ENCODE measurements at places on chromosomes 1 and 21.

DNA sequence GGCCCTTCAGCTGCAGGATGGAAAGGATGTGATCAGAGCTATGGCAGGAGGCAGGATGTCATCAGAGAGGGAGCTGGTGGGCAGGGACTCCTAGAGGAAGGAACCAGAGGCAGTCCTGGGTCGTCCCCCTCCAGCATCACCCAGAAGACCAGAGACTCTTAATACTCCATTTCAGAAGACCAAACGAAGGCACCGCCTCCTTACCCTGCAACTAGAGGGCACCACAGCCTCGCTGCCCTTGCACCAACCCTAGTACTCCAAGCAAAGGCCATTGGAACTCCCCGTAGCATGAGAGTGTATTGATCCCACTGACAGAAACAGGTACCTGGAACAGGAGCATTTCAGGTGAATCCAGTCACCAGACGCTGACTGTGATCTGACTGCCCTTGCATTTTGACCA lies 598.1 kb downstream of the NPHP4 start:
- DNase-seq = peak; percentile 43

DNA sequence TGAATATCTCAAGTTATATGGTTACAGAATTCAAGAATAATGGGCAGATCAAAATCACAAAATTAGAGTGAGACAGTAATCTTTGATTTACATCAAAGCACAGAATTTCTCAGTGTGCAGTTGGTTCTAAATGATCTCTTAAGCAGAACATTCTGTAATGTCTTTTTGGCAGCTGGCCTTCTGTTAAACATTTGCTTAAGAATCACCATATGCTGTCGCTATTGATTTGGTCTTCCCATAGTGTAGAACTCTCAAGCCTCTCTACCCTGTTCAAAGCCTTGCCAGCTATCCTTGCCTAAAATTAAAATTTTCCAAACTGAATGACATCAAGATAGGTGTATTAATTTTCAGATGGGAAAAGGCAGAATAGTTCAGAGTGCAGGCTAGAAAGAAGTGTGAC lies 38.9 kb upstream of the ERO1B start:
- DNase-seq = no peak

DNA sequence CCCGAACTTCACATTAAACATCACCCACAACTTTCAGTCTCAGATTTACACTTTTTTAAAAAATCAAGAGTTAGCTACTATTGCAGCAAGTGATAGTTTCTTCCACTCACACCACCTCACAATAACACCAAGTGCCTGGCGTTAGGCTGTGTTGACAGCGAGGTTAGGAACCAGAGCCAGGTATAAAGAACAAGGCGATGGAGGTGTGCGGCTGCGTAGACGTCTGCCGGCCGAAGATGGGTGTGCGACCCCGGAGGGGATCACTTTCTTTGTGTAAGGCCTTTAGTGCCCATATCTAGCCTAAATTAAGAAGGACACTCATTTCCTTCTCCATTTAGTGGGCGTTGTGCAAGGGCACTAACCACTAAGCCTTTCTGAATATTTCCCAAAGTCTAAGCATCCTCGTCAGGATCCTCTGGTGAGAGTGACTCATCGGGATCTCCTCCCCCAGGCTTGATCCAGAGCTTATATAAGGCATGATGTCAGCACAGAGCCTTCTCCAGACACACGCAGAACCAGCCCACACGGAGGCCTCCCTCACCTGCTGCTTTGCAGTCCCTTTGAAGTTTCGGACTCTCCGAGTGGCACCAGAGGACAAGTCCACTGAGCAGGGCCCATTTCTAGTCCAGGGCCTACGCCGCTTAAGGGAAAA lies 11.8 kb downstream of the NHLH2 start:
- DNase-seq = no peak

DNA sequence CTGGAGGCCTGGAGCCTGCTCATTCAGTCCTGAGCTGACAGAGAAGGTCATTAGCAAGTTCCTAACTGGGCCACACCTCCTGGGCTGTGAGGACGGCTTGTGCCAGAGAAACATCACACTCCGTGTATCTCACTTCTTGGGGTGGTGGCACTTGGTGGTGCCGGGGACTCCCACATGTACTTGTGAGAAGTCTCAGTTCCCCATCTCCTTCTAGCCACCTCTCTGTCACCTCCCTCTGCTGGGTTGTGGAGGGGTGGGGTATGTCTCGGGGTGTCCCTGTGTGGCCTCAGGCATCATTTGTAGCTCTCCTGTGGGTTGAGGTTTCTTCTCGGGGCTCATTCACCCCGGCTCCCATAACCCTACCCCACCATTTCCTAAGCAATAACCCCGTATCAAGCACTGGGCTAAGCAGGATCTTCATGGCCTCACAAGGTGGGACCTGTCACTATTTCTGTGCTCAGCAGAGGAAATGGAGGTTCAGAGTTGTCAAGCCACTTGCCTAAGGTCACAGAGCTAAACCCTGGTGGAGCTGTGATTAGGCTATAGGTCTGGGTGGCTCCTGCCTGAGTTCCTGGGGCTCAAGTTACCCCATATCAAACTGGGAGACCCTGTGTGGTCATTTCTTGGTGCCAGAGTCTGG lies 62.5 kb downstream of the UBIAD1 start:
- DNase-seq = no peak

DNA sequence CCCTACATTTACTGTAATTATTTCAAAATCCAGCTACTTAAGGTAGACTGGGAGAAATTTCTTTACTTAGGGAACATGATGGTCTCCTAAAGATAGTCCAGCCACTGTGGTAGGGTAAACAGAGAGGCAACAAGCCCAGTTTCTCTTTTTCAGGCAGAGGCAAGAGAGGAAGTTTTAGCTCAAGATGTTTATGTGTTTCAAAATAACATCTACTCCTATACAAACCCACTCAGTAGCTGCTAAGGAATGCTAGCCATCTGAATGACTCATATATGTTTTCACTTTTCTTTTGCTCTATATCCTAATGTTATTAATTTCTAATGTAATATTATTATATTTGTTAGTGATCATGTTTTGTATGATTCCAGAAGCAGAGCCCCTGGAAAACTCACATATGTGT lies 856.6 kb downstream of the PLA2G4A start:
- DNase-seq = no peak

- DNase-seq = no peak
These were observed 36.6 kb upstream of the TMEM51 start for GRCh38 chr1:15116966-15117365.

- DNase-seq = no peak
These were observed 183.3 kb downstream of the IGSF21 start for GRCh38 chr1:18290740-18291412.

DNA sequence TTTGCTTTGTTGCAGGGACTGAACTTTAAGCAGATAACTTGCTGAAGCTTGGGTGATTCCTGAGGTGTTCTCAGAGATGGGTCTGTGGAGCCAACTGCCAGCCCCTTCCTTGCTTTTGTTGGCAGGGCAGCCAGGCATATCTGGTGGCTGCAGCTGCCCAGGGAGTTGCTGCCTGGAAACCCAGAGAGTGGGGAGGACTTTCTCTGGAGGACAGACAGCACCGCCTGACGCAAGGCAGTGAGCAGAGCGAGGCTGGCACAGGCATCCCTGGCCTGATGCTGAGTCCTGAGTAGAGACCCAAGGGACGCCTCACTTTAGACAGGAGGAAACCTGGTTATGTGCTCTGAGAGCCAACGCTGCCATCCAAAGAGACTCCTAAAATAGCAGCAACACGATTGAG lies 9.8 kb upstream of the OLFML2B start:
- no peak for DNase-seq

DNA sequence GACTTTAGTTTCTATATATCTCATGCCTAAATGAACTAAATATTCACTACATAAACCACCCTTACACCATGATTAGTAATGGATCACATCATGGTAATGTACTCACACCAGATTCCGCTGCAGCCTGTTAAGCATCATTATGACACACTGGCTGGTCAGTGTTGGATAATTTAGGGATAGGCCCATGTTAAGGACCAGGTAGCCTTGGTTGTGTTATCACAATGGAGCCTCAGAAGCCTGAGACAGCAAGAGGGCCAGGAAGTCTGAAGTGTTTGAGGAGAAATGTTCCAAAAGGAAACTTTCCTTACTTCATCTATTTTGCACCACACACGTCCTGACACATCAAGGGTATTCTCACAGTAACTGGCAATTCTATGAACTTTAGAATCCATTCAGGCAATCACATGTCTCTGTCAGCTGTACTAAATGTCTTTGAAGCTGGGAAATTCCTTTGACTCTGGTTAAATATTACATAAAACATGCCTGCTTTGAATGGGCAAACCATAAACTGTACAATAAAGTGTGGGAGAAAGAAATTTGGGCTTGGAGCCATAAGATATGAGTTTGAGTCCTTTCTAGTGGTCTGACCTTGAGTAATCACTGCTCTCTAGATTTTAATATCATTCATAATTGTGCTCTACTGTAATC lies 105.3 kb upstream of the DPT start:
- DNase-seq = no peak

DNA sequence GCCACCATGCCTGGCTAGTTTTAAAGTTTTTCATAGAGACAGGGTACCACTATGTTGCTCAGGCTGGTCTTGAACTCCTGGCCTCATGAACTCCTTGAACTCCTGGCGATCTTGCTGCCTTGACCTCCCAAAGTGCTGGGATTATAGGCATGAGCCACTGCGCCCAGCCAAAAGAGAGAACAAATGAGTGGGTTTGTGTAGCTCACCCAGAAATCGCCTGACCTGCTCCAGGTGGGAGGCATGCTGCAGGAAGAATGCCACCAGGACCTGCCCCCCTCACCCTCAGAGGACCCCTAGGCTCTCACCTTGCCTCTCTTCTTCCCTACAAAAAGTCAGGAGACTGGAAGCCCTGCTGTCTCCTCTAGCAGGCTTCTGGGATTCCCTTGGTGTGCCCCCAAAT lies 88.8 kb downstream of the SYT2 start:
- peak; percentile 62 for DNase-seq

DNA sequence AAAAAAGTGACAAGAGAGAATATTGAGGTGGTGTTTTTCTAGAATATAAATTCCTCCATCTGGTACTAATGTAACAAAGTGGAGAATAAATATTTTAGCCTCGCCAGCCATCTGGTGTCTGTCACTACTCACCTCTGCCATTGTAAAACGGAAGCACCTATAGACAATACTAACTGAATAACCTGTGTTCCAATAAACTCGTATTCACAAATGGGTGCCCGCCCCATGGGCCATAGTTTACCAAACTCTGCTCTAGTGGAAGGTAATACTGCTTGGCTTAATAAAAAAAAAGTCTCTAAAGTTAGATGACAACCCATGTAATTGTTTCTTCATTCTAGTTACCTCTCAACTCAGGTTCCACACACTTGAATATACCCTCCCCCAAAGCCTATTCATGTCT lies 8.1 kb downstream of the MIS18A start:
- DNase-seq = no peak

- DNase-seq = no peak
These were observed 177.3 kb upstream of the CAMK1G start for GRCh38 chr1:209406168-209406567.

DNA sequence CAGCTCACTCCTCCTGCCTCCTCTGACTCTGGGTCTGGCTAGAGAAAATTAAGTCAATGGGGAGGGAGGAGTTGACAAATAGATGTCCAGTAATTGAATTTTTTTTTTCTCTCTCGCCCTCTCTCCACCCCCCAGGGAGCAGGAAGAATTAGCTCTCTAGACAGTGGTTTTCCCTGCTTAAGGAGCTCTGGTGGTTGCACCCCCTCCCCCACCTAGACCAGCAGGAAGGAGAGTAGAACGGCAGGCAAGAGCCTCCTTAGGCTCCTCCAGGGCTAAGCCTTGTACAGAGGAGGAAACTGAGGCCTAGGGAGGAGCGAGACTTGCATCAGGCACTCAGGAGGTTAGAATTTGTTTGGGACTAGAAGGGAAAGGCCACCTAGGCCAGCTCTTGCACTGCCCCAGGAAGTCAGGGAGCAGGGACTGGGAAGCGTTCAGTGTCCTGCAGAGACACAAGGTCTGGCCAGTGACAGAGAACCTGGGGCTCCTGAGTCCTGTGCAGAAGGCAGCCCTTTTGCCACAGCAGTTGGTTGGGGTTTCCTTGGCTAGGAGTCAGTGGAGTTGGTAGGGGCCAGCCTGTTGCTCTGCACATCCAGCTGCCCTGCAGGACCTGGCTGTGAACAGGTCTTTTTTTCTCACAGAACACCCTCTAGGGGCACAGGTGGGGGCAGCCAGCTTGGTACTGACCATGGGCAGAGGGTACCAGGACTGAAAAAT lies 49.5 kb upstream of the ACOT11 start:
- DNase-seq = no peak

DNA sequence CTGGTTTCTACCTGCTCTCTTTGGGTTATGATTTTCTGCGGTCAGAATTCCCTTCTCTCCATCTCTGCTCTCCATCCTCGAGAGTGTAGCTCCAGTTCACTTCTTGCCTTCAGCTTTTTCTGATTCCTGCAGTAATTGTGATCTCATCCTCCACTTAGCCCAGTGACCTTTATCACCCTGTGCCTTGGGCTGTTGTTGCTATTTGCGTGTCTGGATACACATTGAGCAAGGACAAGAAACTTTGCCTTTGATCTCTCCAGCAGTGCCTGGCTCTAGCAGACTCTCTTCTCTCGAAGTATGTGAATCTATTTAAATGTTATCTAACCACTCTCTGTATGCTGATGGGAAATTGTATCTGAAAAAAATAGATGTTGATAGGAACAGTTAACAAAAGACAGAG lies 76.4 kb upstream of the MARK1 start:
- DNase-seq = no peak

GRCh38 chr1:220500372-220500771 lies 27.6 kb upstream of the MARK1 start:
- DNase-seq = no peak

DNA sequence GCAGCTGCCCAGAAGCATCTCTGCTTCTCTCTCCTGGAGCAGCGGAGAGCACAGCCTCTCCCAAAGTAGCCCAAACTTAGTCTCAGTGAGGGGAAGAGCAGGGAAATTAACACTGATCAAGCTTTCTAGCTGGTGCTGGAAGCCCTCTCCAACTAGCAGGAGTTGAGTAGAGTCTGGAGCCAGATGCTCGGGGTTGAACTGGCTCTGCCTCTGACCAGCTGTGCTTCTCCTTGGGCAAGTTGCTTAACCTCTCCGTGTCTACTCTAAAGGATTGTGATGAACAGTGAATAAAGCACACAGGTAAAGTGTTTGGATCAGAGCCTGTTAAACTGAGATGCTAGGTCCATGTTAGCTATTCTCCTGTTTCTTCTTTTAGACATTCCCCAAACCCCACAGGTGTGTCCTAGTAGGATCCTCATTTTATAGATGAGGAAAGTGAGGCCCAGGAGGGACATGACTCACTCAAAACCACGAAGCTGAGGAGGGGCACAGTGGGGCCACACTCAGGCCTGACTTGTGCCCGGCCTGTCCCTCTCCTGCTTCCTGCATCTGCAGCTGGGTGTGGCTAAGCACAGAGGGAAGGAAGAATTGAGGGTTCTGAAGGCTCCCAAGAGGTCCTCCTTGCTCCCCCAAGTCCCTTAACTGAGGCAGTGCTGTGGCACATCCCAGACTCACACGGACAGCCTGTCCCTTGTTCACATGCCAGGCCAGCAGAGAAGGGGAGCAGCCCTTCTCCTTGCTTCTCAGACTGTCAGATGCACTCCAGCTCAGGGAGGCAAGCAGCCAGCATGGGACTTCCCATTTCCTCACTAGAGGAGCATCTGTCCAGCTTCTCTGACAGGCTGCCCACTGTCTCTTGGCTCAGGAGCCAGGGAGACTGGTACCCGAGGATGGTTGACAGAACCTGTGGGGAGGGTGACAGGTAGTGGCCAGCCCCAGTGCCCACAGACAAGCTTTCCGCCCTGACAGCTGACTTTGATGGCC lies 152.0 kb upstream of the IGSF21 start:
- peak; percentile 71 for DNase-seq
